ENCODE measurements at places on chromosomes 12 and 14. TPM values are rescaled to one million over a fixed set of nuclear protein-coding genes. Genes with fewer than 3 reads are reported as not detected.

- no peak for DNase-seq
These were observed 210.4 kb upstream of the NUDT4 start for GRCh38 chr12:93167331-93167730.

GRCh38 chr14:89226801-89227495 is 190.1 kb downstream of the FOXN3 start:
- no peak for DNase-seq

DNA sequence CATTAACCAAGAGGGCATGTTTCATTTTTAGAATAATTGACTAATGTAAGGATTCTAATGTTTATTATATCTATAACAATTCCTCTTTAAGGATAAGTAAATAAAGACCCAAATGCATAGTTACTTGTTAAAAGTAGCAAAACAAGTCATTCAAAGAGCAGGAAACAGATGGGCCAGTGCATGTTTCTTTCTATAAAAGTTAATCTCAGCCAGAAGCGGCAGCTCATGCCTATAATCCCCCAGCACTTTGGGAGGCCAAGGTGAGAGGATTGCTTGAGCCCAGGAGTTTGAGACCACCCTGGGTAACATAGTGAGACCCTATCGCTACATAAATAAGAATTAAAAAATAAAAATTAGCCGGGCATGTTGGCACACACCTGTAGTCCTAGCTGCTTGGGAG is 391.0 kb upstream of the RGS6 start:
- no peak for DNase-seq

DNA sequence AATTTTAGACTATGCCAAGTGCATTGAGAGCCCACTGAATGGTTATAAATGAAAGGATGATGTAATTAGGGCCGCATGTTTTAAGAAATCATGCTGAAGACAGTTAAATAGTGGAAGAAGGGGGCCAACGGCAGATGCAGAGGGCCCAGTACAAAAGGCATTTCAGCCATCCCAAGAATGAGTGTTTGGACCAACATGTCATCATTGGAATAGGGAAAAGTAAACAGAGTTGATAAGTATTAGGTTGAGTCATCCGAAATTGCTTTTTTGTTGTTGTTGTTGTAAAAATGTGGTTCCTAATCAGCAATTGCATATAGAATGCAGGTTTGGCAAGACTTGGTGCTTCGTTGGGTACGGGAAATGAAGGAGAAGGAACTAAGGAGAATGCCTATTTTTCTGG is 29.5 kb downstream of the BMP4 start:
- no peak for DNase-seq

DNA sequence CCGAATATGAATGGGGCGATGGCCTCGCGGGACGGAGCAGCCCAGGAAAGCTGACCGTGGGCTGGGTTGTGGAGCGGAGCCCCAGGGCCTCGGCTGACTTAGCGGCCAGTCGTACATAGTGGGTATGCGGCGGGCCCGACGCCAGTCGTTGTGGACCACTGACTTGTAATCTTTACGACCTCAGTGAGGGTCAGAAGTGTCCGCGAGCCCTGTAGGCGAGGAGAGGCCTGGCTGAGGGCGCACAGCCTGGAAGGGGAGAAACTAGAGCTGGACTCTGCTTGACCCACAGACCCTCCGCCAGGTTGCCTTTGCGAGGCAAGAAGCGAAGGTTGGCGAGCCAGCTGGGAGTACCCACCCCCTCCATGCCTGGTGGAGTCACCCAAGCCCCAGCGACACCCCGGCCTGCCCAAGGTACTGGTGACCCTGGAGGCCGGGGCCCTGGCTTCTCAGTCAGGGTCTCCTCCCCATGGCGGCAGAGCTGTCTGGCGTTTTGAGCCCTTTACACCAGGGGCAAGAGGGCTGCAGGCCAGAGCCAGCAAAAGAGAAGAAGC is 15.6 kb upstream of the DYNC1H1 start:
- DNase-seq, result no peak

- no peak for DNase-seq
These were observed 1722.1 kb upstream of the SEL1L start for GRCh38 chr14:83255727-83256090.

DNA sequence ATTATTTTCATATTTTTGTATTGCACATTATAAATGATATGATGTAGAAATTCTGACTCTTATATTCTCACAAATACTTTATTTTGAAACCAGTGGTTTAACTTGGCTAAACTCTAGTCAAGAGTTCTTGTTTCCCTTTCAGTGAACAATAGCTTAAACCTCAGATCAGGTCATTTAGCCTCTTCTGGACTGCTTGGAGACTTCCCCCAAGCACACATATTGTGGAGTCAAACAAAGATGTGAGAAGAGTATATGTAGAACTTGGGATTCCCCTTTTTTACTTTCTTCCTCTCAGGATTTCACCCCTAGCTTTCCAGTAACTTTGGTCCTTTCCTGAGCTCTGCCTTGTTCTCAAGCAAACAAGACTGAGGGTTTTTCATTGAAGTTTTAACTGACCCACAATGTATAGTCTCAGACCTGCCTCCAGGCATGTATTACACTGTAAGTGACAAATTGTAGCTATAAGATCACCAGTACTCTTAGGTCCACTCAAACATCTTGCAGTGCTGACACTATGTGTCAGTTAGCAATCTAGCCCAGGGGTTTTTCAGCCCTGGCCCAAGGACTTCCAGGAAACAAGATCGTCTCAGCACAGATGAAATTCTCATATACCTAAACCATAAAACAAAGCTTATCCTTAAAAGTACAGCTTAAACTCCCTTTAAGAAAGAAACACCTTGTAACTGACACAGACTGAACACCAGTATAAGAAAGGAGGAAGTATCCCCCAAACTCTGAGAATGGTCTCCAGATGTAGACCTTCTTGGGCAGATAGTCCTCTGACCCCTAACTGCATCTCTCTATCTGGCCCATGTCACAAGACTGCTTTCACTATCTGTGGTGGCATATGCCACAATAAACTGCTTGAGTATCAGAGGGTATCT is 98.6 kb downstream of the SLC6A15 start:
- DNase-seq, result no peak

Gene SIX1
- 0.32 TPM for total RNA-seq

All from Caco-2 (cell line).